Nucleus accumbens (tissue), 56 donors: ENCODE measurements at places on chromosomes 1 and 21.

DNA sequence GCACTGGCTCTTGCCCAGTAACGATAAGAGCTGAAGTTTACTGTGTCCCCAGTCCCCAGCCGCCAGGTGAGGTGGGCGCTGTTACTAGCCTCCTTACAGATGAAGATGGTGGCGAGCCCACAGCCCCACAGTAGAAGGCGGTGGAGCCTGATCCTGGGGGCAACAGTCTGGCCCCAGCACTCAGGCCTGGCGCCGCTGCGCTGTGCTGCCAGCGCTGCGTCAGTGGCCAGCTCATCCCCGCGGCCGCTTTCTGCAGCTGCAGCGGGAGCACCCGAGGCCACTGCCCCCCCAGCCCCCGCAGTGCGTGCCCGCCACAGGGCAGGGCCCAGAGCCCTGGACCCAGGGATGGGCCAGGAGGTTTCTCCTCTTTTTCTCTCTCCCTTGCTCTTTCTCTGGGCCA lies 13.3 kb downstream of the H6PD start:
- no peak for DNase-seq

DNA sequence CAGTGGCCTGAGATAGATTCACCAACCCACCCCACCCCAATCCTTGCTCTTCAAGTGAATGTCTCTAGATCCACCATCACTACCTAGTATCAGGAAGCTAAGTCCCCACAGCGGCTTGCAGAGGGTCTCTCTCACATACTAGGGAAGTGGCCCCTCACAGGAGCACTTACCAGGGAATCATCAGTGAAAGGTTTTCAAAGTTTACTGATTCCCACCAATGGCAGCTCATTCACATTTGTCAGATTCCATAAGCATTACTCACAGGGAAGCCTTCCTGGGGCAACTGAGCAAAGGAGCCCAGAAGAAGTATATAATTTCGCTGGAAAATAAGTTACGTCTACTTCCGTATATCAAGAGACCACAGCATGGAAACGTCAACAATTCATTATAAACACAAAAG lies 120.8 kb downstream of the GREM2 start:
- no peak for DNase-seq

- DNase-seq = no peak
These were observed 29.4 kb downstream of the COA7 start for GRCh38 chr1:52668711-52669110.

DNA sequence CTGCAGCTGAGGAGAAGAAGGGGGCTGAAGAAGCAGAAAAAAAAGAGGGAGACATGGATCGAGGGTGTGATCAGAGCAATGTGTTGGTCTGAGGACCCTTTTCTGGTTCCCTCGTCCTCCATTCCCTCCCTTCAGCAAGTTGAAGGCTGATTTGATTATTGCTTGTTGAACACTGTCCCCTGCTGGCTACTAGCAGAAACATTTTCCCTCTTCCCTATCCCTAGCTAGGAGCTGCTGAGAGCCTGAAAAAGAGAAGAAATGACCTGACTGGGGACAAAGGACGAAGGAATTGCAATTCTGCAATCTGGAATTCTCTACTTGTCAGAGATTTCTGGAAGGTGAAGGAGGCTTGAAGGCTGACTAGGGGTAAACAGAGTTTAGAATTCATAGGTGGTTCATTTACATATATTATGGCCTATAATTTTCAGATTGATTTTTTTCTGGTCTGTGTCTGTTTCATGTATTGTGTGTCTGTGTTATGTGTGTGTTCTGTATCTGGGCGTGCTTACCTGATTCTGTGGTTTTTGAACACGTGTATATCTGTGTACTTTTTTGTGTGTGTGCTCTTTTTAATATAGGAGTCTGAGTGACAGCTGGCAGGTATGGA lies 9.8 kb downstream of the NHLH1 start:
- DNase-seq = peak; percentile 23

DNA sequence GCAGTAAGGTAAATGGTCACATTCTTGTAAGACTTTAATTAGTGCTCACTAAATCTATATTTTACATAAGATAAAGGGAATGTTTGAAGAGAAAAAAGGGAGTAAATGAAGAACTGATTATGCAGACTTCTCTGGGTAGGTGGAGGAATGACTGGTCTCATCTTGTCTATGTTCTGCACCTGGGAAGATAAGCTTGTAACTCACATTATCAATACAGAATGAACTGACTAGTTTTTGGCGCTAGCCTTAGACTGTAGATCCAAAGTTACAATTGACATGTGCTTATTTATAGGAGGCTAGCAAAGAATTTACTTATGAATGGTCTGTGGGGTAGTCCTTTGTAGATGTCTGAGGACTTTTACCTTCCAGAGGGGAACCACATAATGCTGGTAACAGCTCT lies 214.9 kb upstream of the RAB4A start:
- no peak for DNase-seq

- no peak for DNase-seq
These were observed 242.7 kb downstream of the TM2D1 start for GRCh38 chr1:61482170-61482734.

DNA sequence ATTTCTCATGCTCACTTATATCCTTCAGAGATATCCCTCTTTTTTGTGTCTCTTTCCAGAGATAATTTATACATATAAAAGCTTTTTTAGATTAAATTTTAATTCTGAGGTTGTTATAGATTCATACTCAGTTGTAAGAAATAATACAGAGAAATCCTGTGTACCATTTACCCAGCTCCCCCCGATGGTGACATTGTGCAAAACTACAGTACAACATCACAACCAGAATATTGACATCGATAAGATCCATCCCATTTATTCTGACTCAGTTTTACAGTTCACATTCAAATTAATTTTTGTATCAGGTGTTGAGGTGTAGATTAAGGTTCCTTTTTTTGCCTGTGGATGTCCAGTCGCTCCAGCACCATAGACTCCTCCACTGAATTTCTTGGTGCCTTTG lies 14.3 kb downstream of the DMRTB1 start:
- no peak for DNase-seq

GRCh38 chr1:245433561-245433960 lies 278.8 kb downstream of the KIF26B start:
- DNase-seq = no peak

GRCh38 chr1:151166505-151166956 lies 587 bp downstream of the SCNM1 start:
- DNase-seq = no peak

- DNase-seq = no peak
These were observed 1.6 kb downstream of the ALX3 start for GRCh38 chr1:110068646-110069403.

DNA sequence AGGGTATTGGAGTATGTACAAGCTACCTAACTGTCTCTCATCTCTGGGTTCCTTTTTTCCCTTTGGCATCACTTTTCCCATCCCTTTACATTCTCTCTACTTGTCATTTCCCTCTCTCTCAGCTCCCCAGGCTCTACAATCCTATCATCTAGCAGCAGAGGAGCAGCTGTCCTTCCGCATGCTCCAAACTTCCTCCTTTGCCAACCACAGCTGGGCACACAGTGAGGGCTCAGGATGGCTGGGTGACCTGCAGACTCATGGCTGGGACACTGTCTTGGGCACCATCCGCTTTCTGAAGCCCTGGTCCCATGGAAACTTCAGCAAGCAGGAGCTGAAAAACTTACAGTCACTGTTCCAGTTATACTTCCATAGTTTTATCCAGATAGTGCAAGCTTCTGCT lies 561 bp downstream of the CD1E start:
- no peak for DNase-seq

GRCh38 chr1:169027607-169028320 lies 78.7 kb upstream of the ATP1B1 start:
- no peak for DNase-seq

DNA sequence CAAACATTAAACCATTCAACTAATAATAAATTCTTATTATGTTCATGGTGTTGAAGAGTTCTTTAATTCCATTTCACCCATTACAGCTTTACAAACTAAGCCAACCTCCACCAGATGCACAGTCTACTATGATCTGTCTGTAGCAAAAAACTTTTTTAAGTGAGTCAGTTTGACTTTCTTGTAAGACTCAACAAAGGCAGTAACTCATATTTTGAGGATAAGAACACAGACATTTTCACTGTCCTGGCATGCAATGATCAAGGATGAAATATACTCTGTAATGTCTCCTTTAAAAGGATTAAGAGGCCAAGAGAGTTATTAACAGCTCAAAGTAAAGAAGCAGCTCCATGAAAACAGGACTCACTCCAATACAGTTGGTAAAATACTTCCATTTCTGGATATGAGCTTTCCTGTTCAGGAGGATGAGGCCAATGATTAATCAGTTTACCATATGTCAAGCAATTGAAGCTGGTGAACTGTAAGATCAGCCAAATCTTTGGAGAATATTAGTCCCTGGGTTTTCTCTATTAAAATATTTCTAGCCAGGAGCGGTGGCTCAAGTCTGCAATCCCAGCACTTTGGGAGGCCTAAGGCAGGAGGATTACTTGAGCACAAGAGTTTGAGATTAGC lies 20.6 kb downstream of the XKR8 start:
- no peak for DNase-seq

DNA sequence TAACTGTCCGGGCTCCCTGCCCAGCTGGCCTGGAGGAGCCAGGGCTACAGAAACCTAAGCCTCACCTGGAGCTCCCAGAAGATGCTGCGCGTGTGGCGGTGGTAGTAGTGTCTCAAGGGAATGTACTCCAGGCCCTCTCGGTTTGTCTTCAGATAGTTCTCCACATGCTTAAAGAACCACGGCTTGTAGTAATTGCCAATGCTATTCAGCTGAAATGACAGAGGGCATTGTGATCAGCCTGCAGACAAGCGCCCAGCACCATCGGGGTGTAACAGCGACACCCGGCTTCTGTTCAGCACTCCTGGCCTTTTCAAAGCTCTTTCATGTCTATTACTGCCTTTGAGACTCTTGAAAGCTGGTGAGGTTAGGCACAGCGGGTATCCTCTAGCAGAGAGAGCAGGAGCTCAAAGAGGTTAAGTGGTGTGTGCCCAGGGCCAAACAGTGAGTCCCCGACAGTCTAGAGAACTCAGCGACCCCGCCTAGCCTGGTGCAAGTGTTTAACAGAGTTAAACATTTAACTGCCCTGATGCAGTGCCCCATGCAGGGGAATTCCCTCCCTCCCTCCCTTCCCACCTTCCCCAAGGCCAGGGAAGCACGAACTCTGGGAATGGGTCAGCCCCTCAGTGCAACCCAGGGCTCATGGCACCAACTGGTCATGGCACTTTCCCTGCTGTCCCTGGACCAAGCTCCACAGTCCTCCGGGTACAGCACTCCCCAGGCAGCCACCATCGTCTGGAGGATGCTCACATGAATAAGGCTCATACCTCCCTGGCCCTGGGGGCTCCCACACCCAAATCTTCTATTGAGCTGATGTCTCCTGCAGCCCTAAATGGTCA lies 21.5 kb downstream of the DHCR24 start:
- DNase-seq = peak; percentile 27

- no peak for DNase-seq
These were observed 42.9 kb downstream of the TNNT2 start for GRCh38 chr1:201334325-201335173.

GRCh38 chr1:240349695-240350094 lies 258.0 kb downstream of the FMN2 start:
- no peak for DNase-seq

DNA sequence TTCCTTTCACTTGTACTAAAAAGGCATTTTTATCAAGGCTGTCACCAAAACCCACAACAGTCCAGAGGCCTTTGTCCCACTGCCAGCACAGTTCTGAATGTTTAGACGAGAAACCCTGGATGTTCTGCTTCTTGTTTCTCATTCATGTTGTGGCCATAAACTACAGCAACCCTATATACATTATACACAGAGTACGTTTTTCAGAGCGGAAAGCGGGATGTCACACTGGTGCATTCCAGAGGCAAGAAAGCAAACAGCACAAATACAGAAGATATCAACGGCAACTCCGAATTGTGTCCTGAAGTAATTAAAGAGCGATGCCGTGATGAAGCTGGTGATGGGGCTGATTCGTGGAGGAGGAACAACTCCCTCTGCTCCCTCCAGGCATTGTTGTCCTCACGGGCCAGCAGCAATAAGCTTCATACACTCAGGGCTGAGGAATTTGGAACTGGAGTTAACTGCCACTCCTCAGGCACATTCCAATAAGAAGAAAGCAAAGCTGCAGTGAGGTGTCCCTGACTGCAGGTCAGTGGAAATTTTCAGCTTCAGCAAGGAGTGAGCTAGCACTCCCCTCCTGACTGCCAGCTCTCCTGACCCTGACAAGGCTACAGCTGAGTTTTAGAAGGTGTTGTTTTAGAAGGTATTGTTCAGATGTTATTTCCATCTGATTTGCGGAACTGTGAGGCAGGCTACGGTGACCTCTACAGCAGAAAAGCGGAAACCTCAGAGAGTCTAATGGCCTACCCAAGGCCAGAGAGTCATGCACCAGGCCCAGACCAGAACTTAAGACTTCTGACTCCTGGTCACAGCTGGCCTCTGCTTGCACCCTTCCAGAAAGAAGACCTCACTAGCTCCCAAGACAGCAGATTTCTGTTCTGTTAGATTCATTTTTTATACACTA lies 149.0 kb downstream of the TGFBR3 start:
- no peak for DNase-seq

DNA sequence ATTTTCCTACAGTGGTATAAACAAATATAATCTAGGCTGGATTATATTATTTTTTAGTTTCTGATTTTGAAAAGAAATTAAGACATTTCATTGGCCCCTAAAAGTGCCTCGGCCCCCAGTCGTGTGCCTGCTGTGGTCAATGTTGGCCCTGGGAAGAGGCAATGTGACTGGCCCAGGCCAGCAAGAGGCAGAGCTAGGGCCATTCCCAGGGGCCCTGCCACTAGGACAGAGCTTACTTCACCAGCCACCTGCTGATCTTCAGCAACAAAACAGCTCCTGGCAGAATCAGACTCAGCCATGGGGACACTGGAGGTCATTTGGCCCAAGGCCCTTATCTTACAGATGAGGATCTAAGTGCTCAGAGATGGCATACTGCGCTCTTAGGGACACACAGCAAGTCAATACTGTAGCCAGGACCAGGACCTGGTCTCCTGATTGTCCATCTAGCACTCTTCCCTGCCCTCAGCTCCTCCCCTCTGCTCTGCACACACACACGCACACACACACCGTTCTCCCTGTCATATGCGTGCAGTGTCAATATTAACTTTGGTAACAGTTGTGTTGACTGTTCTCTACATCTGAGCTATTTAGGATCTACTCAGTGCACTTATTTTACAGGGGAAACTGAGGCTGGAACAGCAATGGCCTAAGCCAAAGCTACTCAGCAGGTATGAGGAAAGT lies 16.6 kb upstream of the KLHDC7A start:
- no peak for DNase-seq

DNA sequence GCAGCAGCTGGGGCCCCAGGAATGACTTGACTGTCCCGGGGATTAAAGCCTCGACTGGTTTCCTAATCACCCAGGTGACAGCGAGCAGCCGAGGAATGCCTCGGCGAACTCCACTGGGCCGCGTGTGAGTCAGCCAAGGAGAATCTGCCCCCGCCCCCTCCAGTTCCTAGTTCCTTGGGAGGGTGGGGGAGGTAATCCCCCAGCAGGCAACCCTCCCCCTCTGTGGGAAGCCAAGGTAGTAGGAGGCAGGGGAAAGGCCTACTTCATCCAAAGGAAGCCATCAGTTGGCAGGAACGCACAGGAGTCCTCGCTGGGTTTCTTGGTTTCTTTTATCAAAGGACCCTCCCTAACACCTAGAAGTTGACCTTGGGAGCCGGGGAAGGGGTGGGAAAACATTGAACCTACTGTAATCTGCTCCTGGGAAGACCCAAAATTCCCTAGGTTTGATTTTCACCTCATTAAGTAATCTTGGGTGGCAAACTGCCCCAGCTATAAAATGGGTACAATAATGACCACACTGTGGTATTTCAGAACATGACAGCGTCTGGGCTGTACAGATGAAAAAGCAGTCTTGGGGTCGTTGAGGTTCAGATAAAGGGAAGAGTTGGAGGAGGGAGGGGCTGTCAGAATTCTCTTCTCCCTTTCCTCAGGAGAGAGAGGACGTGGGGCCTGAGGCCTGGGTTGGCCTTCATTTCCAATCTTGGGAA lies 1.4 kb downstream of the TENT5B start:
- DNase-seq = no peak

GRCh38 chr1:220516014-220516721 lies 11.8 kb upstream of the MARK1 start:
- DNase-seq = no peak
